NCI-H1436 treated with DMSO at 0.1 percent for 48 hours (cell line): ENCODE measurements at places on chromosomes 2 and 18.

GRCh38 chr2:75390169-75390568 lies 170.6 kb downstream of the EVA1A start:
- no peak for DNase-seq

DNA sequence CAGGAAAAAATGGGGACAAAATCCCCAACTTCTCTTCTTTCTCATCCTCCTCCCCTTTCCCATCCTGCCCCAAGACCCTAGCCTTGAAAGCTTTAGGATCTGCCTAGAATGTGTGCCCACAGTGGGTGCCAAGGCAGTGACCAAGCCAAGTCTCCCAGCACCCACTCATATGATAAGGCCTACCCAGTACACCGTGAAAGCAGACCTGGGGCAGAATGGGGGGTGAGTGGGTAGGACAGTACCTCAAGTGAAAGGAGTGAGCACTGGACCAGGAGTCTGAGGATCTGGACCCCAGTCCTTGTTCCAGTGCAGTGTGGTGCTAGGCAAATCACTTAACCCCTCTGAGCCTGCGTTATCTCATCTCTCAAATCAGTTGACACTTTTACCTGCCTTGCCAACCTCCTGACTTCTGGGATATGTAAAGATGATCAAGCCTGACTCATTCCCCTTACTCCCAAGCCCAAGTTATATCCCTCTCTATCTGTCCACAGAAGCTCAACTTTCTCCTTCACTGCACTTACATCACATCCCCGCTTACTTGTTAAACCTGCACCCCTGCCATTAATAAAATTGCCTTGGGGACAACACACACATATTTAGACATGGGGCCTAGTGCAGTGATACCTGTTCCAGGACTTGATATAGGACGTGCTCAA lies 109.7 kb downstream of the ATL2 start:
- DNase-seq, result no peak

DNA sequence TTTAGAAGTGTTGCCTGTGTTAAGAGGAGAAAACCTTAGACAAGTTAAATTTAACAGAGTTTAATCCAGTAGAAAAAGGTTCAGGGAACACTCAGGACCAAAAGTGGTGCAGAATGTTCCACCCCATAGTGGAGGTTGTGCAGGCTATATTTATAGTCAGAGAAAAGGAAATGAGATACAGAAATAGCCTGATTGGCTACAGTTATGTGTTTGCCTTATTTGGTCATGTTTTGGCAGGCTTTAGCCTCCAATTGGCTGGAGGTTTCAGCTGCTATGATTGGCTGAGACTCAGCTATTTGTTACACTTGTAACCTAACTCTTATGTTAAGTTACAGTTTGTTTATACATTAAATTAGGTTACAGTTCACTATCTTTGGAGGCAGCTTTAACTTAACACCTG lies 4.2 kb downstream of the STAMBP start:
- DNase-seq, result no peak

DNA sequence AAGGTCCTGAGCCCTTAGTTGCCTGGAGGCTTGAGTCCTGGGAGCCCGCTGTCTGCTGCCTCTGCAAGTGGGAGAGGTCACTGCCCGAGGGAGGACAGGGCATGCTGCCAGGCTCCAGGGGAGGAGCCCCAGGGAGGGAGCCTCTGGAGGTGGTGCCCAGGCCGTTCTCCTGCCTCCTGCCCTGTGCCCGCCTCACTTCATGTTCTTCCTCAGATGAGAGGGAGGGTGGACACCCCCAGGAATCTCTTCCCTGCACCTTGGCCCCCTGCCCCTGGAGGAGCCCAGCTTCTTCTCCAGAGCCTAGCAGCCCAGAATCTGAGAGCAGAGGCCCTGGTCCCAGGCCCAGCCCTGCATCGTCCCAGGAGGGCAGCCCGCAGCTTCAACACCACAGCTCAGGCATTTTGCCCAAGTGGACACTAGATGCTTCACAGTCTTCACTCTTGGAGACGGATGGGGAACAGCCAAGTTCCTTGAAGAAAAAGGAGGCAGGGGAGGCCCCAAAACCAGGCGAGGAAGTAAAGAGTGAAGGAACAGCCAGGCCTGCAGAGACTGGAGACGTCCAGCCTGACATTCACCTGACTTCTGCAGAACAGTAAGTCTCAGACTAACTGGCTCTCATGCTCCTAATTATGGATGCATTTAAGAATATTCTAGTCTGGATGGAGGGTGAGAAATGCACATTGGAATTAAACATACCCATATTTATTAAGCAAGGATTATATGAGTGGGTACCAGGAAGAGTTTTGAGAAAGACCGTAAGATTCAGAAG lies 12.1 kb downstream of the PSD4 start:
- DNase-seq, result no peak

GRCh38 chr2:130762910-130763385 lies 7.6 kb downstream of the AMER3 start:
- no peak for DNase-seq

- no peak for DNase-seq
Observed at GRCh38 chr2:128642316-128642715, 323.6 kb upstream of the HS6ST1 start.

DNA sequence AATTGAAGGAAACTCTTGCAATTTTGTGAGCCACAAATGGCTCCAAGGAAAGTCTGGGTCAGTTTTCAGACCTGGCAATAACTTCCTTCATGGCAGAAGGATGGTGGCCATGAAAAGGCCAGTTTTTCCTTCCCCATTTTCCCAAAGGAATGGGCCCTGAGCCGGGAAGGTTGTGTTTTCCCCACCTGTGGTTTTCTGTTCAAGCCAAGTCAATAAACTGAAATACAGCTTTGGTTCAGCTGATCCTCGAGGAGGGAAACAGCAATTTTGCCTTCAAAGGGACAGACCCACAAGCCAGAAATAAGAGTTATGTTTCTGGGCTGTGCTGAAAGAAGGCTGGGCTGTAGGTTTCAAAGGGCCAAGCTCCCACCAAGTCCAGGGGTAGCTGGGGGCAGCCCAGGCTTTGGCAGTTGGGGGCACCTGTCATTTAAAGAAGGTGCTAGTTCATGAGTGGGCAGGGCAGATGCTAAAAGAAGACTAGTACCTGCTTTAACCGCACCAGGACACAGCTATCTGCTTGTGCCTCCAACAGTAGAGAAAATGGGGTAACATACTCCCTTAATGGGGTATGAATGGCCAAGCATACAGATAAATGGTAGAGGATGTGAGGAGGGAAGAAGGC lies 97.0 kb downstream of the TTC32 start:
- no peak for DNase-seq

DNA sequence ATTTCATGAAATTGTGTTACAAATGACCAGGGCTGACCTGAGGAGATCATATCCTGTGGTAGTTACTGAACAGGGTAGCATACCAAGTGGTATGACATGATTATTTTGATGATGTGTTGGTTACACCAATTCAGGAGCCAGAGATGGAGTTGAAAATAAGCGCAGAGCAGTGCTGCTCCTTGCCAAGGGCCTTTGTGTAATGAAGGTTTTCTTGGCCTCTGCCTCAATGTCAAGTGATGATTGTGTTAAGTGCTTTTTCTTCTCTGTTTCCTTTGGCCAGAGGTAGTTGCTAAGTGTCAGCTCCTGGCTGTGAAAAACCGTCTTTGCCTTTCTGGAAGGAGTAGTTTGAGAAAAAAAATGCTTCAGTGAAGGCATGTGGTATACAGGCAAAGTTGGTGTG lies 131.2 kb downstream of the CERS6 start:
- no peak for DNase-seq

- no peak for DNase-seq
Observed at GRCh38 chr18:79393635-79394533, 1.8 kb upstream of the NFATC1 start.

GRCh38 chr2:29309090-29310029 lies 194.1 kb downstream of the CLIP4 start:
- no peak for DNase-seq

DNA sequence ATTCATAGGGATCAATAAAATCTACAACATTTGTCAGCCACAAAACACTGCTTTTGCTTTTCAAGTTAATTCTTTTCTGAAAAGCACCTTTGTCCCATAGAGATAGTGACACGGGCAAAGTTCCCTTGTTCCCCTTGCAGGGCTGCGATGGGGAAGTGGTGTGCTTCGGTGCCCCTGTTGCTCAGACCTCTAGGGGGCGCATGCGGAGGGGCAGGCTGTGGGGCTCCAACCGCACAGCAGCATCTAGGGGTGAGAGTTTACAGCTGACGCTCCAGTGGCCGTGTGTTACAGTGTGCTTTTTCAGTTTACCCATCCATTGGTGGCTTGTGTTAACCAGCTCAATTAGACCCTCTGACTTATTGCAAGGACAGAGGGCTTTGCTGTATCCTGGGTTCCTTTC lies 1432.2 kb upstream of the ACVR2A start:
- DNase-seq, result no peak

DNA sequence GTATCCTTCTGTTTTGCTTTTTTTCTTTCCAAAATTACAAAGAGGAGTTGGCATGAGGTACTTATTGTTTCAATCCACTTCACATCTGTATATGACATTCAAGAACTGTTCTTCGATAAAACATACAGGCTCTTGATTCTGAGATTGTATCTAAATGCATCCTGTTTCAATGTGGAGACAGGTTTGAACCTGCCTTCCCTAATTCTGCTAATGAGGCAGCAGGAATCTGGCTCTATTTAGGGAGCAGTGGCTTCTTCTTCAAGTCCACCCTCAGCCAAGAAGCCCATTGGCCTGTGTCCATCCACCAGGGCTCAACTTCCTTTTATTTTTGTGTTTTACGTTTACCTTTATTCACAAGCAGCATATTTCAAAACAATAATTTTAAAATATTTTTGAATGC lies 84.8 kb upstream of the PIK3C3 start:
- peak; percentile 27 for DNase-seq

DNA sequence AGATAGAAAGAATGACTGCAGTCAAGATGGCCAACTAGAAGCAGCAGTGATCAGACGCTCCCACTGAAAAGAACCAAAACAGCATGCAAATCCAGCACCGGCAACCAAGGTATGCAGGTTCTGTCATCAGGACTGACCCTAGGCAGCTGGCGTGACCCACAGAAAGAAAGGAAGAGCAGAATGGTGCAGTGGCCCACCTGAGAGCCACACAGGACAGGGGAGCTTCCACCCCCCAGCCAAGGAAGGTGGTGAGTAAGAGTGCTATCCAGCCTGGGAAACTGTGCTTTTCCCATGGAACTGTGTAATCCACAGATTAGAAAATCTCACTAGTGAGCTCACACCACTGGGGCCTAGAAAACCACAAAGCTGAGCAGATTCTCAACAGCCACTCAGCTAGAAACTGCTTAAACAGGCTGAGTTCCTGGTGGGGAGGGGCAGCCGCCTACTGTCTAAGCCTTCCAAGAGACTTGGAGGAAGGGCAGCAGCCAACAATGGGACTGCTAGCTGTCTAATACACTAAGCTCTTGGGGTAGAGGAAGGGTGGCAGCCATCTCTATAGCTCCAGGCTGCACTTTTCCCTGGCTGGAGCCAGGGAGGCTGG lies 127.9 kb downstream of the EVA1A start:
- no peak for DNase-seq

GRCh38 chr2:105409717-105410116 lies 10.9 kb upstream of the FHL2 start:
- no peak for DNase-seq

DNA sequence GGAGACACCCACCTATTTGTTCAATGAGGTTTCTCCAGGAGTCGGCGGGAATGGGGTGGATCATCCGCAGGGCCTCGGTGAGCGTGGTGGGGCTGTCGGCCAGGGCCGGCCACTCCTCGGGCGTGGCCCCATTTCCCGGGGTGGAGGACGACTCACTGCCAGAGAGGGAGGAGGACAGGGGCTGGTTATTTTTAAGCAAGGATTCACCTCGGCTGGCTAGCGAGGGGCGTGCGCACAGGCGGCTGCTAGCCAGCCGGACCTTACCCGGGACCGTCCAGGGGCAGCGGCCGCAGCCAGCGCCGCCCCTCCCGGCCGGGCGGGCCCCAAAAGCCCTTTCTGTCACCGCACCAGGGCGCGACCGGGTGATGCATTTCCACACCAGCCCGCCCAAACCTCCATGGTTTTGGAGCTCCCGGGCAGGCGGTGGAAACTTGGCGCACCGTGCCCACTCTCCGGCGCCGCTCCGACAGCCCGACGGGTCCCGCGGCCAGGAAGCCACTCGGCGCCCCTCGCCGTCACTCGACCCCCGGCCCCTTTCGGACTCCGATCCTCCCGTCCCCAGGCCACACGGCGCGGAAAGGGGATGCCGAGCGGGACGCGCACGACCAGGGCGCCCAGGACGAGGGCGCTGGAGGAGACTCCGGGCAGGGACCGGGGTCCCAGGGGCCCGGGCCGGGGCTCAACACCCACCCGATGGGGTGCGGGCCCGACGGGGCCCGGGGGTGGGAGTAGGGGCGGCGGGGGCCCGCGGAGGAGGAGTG lies 57.1 kb downstream of the SNORC start:
- DNase-seq, result no peak

DNA sequence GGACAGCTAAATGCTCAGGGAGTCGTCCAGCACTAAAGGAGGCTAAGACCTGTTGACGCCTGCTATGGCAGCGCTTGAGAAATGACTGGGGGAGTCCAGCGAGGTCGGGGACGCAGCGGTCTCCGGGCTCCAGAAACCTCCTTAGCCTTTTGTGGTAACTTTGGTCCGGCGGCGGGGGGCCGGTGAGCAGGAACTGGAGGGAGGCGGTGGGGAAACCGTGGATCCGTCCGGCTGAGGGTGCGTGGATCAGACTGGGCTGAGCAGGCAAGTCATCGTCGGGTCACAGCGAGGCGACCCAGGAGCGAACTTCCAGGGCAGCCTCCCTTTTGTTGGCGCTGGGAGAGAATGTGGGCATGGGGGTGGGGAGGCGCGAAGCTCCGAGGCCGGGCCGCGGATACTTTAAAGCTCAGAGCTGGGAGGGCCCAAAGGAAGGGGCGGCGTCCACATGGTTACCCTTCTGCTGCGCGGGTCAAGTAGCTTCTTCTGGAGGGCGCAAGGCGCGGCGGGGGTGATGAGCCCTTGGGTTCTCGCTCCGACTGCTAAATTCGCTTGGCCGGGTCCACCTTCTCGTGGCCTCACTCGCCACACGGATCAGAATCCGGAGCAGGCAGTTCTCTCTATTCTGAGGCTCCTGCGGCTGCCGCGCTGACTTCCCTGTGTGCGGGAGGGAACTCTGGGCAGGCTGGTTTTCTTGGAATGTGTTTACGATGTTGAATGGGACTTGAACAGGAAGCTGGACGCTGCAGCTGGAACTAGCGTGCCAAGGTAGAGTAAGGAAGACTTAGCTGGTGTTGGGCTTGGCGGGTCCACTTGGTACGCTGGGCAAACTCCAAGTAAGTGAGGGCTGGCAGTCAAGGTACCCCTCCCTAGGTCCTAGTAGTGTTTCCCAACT lies 920 bp downstream of the GULP1 start:
- no peak for DNase-seq

GRCh38 chr2:24123195-24123921 lies at the start of the genes FAM228B and PFN4:
Gene FAM228B (plus strand): TSS chr2:24123469. CDS start chr2:24124362, 893 bp downstream.
Gene PFN4 (minus strand): TSS chr2:24123334. CDS start chr2:24122535, 799 bp downstream.
- DNase-seq, result no peak
